ENCODE measurements at places on chromosomes 7 and 10.
A peak's percentile ranks its signal among the peaks of the same experiment; 100 is the strongest.

GRCh38 chr10:21372651-21373410 is 152.7 kb downstream of the SKIDA1 start:
- peak; percentile 30 for DNase-seq

DNA sequence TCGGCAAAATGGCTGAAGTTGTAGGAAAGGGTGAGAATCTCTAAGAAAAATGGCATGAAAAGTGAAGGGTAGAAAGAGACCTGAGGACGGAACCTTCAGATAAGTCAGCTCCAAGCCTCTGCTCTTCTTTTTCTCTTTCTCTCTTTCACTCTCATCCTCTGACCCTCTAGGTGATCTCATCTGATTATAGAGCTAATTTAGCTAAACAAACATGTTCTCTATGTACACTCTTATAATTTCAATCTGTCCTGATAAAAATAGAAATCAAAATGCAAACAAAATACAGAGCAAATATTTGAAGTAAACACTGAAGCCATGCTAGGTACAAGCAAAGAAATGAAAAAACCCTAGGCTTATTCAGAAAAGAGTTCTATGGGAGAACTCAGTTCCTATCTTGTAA is 14.4 kb upstream of the CUBN start:
- no peak for DNase-seq

DNA sequence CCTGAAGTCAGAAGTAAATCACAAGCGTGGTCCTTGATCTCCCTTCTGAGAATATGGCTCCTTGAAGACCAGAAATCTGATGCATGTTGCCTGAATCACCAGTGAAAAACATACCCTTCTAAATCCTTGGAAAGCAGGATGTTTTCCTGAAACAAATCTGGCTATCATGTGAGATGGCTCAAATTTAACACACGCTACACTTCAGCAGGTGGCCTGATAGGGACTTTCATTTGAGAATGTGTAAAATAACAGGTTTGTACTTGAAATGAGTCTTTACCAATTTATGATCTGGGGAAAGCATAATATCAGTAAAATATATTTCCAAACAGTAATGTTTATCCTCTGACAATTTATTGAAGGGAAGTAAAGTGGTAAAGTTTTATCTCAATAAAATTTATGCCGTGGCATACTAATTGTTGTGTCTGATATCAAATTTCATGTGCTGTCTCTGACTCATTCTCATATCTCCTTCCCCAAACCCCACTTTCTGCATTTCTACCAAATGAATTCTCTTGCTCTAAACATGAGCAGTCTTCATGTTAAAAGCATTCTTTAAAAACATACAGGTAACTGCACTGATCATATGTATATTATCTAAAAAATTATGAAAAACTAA is 17.4 kb downstream of the CYP3A4 start:
- DNase-seq = no peak

DNA sequence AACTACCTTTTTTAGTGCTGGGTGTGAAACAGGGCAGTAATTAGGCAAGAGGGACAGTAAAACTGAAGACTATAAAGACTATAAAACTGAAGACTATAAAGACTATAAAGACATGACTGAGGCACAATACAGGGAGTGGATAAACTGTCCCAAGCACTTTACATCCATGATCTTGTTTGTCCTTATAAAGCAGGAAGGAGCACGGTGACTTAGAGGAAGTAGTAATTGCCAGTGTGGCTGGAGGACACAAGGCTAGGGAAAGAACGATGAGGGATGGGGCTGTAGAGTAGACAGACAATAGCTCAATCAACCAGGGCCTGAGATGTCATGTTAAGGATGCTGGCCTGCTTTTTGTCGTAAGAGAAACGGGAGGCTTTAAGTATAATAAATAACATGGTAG is 26.0 kb downstream of the DNAJC12 start:
- no peak for DNase-seq

- no peak for DNase-seq
Observed at GRCh38 chr10:30055226-30055662, 4.1 kb downstream of the JCAD start.

DNA sequence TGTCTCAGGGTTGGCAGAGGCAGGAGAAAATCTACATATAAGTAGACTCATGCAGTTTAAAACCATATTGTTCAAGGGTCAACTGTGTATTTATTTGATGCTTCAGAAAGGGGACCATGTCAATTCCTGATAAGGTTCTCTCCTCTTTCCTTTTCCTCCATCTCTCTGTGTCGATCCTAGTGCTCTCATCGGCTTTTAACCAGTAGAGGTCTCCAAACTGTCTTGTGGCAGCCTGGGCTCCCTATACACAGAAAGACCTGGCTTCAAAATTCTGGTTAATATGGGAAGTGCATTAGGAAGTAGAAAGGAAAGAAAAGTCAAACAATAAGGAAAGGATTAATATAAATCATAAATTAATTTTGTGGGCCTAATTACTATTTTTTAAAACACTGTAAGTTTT is 304.4 kb upstream of the C7orf33 start:
- DNase-seq = peak; percentile 11

DNA sequence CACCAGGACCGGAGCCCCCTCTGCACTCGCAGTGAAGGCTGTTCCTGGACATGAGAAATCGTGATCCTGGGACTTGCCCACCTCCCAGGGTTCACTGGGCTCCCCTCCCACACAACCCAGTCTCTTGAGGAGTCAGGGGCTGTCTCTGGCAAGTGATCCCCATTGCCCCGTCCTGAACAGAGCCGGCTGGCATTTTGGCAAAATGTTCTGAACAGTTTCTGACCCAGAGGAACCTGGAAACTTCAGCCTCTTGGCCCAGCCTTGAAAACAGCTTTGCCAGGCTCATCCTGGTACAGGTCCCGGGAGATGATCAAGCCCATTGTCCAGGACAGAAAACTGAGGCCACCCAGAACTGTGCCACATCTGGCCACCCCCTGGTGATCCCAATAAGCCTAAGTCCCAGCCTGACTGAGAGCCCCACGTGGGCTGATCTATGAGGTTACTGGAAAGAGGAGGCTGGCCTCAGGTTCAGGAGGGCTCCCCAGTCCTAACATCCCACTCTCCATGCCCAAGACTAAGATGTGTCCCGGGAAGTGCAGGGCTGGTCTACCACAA is 115.7 kb downstream of the OAT start:
- DNase-seq = no peak

DNA sequence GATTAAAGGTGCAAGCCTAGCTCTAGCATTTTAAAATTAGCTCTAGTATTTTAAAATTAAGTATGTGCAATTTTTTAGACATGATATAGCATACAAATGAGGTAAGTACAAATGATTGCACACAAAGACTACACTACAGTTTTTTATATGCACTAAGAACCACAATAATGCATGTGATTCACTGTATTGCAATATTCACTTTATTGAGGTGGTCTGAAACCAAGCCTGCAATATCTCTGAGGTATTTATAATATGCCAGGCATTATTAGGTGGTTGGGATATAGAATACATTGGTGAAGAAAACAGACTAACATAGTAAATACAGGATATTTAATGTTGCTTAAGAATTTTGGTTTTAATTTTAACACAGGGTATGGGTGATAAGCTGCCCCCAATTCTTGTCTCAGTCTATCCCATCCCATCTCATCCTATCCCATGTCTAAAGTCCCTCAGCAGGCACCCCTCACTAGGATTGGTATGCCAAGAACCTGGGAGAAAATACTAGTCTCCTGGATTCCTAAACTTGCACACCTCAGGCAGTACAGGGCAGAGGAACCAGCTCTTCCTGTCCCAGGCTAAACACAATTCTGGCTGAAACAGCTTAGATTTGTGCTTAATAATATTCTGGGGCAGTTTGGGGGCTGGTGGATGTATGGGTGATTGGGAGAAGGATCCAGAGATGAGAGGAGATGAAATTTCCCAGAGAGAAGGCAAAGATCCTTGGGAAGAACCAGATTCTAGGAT is 90.4 kb downstream of the HIPK2 start:
- DNase-seq = no peak

- no peak for DNase-seq
Observed at GRCh38 chr10:13144814-13145213, 16.5 kb upstream of the MCM10 start.

GRCh38 chr10:68446179-68446578 is 25.6 kb downstream of the DNA2 start:
- no peak for DNase-seq

- no peak for DNase-seq
Observed at GRCh38 chr7:25314731-25315267, 86.5 kb upstream of the NPVF start.

DNA sequence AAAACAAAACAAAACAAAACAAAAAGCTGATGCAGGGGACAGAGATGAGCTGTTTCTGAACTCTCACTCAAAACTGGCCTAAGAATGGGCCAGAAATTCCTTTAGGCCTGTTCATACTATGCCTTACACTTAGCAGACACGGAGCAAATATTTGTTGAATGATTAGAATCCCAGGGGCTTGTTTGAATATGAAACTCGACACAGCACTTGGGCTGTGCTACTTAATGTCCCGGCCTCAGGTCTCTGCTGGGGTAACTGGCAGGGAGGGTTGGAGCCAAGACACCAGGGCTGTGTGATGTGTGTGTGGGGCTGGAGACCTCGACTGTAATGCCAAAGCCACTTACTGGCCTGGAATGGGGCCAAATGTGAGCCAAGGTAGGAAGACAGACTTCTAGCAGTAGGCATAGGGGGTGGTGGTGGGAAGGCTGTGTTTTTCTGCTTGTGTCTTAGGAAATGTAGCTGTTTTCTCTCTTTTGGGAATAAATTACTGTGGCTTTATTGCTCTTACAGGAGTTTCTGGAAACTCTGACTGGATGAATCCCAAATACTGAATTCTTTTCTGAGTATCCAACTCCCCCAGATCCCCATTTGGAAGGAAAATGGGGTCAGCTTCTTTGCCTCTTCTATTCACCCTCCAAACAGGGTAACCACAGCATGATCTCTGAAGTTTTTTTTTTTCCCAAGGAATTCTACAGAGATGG is 66.7 kb downstream of the EMX2 start:
- no peak for DNase-seq

DNA sequence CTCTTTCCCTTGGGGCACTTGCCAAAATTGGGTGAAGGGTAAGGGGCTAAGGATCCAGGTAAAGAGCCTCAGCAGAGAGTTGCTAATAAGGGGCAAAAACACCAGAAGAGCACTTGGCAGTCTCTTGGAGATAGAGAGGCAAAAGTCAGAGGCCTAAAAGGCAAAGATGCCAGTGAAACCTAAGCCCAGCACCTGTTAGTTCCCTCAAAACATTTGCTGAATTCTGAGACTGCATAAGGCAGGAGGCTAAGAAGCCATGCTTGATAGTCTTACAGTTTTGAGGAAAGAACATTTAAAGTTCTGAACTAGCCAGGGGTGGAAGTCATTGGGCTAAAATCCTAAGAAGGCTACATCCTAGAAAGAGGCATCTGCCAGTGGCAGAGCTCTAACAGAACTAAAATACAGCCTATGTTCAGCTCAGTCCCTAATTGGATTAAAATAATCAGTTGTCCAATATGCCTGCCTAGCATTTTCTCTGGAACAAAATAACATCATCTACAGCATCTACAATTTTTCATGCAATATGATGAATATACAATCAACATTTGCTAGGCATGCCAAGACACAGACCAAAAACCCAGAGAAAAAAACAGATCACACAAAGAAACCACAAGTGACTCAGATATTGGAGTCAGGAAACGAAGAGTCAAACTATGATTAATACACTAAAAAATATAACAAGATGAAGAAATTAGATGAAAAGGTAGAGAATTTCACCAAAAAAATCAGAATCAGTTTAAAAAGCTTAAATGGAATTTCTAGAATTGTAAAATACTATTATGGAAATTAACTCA is 7.7 kb downstream of the HTR7 start:
- DNase-seq = no peak

DNA sequence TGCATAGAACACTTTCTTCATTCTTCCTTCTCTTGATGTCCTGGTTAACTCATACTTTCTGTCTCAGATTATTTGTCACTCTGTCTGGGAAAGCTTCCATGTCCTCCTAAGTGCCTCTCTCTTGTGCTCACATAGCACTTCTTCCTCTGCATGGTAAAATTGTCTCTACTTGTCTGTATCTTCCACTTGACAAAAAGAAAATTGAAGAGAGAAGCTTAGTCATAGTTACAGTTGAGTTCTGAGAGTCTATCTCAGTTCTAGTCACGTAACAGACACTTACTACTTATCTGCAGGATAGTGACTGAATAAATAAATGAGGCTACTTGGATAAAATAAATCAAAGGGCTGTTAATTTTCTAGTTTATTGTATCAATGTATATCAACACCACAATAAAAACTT is 458.1 kb downstream of the HTR7 start:
- DNase-seq = no peak

DNA sequence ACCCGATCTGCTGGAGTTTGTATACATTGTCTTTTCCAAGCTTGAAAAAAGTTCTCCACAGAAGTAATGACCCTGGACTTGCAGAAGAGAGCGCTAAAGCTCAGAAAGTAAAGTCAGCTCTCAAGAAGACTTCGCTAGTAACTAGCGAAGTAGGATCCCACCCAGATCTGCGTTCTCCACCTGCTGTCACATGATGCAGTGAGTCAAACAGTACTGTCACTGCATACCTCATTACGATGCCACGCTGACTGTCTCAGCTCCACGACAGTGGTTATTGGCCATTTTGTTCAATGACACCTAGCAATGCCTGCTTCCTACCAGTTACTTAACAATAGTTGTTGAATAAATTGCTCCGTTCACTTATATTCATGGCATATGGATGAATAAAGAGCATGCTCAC is 29.7 kb upstream of the SEC61G start:
- no peak for DNase-seq

DNA sequence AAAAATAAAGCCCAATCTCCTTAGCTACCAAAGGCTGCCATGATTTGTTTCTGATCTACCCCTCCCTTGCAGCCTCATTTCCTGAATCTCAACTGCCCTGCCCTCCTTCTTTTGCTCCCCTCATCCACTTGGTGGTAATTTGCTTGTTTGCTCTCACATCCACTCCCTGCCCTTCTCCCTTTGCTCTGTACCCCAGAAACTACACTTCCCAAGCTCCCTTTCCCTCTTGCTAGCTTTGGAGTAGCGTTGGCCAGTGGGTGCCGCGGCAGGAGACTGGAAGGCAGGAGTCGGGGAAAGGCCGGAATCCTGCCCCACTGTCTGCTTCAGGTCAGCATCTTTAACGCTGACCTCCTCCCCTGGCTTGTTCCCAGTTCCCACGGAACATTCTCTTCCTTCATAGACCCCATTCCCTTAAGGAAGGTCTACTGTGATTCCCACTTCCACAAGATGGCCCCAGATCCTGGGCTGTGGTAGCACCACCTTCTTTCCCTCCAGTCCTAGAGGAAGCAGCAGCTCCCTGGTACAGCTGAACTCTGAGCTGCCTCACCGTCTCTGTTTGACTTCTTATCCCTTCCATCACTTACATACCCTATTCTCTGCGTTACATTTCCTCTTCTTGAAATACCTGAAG is 79.1 kb downstream of the PIK3CG start:
- DNase-seq = no peak

DNA sequence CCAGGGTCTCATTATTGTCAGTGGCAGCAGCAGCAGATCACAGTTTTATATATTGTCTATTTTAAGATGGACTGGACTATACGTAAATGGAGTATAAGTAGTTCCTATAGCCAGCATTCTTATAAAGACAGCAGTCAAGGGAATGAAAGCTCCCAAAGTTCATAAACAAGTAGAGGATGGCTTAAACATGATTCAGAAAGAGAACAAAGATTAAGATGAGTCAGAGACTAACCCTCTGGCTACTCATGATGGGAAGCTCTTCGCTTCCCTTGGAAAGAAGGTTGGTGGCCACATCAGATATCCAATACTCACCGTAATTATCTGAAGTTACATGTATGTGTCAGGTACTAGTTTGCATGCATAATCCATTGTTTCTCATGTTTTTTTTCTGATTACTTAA is 277.0 kb downstream of the INHBA start:
- no peak for DNase-seq

- DNase-seq = no peak
Observed at GRCh38 chr10:59177031-59177797, 771 bp downstream of the PHYHIPL start.

All from MM.1S (cell line).